Peyer's patch (tissue), 4 donors: ENCODE measurements at places on chromosomes 5 and 9. TPM values are rescaled to one million over a fixed set of nuclear protein-coding genes. Genes with fewer than 3 reads are reported as not detected.

GRCh38 chr9:121185774-121186403 is 15.8 kb downstream of the RAB14 start:
- no peaks in the 10 kb centered on the region for H3K27me3 ChIP-seq
- no peak overlapping the region for H3K27ac ChIP-seq
- H3K36me3 ChIP-seq, result no peaks in the 10 kb centered on the region
- no peak for DNase-seq

FBLL1 gene
- total RNA-seq, result not detected

DNA sequence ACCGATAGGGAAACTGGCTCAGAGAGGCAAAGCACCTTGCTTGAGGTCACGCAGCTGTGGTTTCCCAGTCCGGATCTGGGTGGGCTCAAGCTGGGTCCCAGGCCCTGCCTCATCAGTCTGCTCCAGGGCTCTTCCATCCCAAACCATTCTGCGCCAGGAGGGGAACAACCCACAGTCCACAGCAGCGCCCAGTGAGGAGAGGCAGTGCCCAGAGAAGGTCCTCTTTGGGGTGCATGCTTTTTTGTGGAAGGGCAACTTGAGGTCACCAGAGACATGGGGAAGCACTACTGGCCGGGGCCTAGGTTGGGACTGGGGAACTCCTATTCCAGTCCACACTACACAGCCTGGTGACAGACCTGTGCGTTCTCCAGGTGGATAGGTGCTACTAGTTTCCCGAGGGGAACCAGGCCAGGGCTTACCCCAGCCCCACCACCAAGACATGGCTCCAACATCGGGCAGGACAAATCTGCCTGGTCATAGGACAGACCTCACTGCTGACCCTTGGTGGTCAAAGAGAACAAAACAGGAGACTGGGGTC is 62.5 kb upstream of the RNF130 start:
- DNase-seq, result peak; percentile 8
- no peaks in the 10 kb centered on the region for H3K27me3 ChIP-seq
- H3K36me3 ChIP-seq, result no peaks in the 10 kb centered on the region
- no peaks in the 10 kb centered on the region for H3K4me1 ChIP-seq
- H3K27ac ChIP-seq, result no peak overlapping the region

GRCh38 chr9:14320271-14321181 is 6.6 kb upstream of the NFIB start:
- no peaks in the 10 kb centered on the region for H3K36me3 ChIP-seq
- H3K27ac ChIP-seq, result peak overlapping the region; percentile 94
- H3K4me3 ChIP-seq, result peak overlapping the region; percentile 79

- no peaks in the 10 kb centered on the region for H3K36me3 ChIP-seq
- no peaks in the 10 kb centered on the region for H3K4me1 ChIP-seq
- no peaks in the 10 kb centered on the region for H3K27me3 ChIP-seq
- no peak for DNase-seq
These were observed 423.2 kb downstream of the RAB3C start for GRCh38 chr5:59005934-59006701.
